ENCODE measurements at places on chromosomes 16 and 17. TPM values are rescaled to one million over a fixed set of nuclear protein-coding genes. Genes with fewer than 3 reads are reported as not detected.

DNA sequence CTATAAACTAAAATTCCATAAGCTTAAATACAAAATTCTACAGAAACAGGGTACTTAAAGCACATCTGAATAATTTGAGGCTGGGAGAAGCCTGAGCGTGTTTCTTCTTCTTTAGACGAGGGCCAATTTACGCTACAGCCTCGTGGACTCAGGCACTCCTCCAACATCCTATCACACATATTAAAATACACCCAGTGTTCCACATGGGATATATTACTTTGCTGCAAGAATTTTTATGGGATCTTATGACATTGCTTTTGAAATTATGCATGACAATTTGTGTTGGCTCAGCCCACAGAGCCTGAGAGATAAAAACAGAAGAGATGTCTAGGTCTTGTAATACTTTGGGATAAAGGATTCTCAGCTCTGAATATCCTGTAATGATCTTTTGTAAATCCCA is 3.5 kb upstream of the TANGO6 start:
- DNase-seq: no peak

- no peak for DNase-seq
These were observed 57.8 kb downstream of the WSB1 start for GRCh38 chr17:27351759-27352158.

GRCh38 chr17:49450181-49450580 is 35.5 kb upstream of the PHB1 start:
- no peak for DNase-seq

- no peak for DNase-seq
These were observed 698.8 kb upstream of the GOT2 start for GRCh38 chr16:59432896-59433295.

- DNase-seq: no peak
These were observed 33.5 kb downstream of the GRB2 start for GRCh38 chr17:75371981-75372380.

- peak; percentile 84 for DNase-seq
These were observed 801 bp downstream of the VPS35 start for GRCh38 chr16:46688101-46688653.

- no peak for DNase-seq
These were observed 114.8 kb upstream of the NOL11 start for GRCh38 chr17:67602974-67603373.

GRCh38 chr16:13435415-13435814 is 484.5 kb upstream of the ERCC4 start:
- no peak for DNase-seq

- DNase-seq: peak; percentile 95
These were observed 722 bp upstream of the TIMP2 start for GRCh38 chr17:78925662-78926555.

GRCh38 chr16:26295625-26296304 is 604.0 kb downstream of the HS3ST4 start:
- no peak for DNase-seq

DNA sequence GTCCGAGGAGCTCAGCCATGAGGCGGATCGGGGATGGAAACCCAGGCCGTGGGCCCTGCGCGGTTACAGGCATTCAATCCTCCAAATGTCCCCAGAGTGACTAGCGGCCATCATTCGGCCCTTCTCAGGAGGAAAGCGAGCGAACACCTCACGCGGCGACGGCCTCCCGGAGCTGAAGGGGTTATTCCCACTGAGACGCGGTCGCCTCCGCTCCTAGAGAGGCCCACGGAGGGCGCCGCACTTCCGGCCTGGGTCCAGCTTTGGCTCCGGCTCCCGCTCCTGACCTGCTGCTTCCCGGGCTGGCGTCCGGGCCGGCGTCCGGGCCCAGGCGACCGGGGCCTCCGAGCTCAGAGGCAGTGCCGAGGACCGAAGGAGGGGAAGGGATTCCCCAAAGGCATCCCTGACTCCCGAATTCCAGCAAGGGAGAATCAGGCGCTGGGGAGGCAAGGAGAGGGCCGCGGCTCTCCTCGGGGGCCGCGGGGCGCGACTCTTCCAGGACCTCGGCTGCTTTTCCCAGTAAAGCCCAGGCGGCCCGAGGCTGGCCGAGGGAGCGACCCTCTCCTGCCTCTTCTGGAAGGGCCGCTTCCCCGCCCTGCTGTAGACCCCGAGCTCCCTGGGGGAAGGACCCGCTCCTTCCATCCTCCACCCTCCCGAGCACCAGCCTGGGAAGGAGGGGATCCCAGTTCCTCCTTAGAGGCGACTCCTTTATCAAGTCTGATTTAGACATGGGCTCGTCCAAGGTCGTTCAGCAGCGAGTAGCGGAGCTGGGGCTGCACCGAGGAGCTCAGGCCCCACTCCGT is 18.6 kb upstream of the ZNF629 start:
- DNase-seq: peak; percentile 97

DNA sequence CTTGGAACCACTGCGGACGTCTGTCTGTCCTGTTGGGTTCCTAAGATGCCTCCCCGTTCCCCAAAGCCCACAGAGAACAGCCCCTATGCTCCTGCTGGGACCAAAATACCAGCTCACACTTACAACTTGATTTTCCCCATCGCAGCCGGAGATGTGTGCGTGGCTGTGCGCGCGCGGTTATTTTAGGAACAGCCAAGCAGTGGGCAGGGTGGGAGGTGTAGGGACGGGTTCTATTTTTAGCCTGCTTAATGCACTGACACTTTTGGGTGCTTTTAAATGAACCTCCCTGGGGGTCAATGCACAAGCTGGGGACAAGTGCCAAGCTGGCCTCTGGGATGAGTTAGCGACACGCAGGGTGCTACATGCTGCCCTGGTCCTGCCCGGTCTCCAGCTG is 74.1 kb downstream of the KLHDC4 start:
- DNase-seq: no peak

- no peak for DNase-seq
These were observed 10.7 kb downstream of the EPOP start for GRCh38 chr17:38663964-38664644.

- no peak for DNase-seq
These were observed 14.7 kb upstream of the MC1R start for GRCh38 chr16:89903908-89904515.

Gene GP1BA
- not detected for total RNA-seq

Gene KCNH4
- total RNA-seq: 0.33 TPM

Gene SNX11
- 18.8 TPM for total RNA-seq

Gene KRTAP9-2
- not detected for total RNA-seq

Gene FAM20A
- total RNA-seq: 29.9 TPM

Gene FBXO39
- total RNA-seq: 0.67 TPM

Gene TEKT1
- total RNA-seq: not detected

Gene CMTM2
- total RNA-seq: 0.38 TPM
